A673 (cell line): ENCODE measurements at places on chromosomes 13 and 19. TPM values are rescaled to one million over a fixed set of nuclear protein-coding genes. Genes with fewer than 3 reads are reported as not detected.

The ZNF805 gene
- total RNA-seq: 11.7 and 14.7 TPM in 2 replicates

DNA sequence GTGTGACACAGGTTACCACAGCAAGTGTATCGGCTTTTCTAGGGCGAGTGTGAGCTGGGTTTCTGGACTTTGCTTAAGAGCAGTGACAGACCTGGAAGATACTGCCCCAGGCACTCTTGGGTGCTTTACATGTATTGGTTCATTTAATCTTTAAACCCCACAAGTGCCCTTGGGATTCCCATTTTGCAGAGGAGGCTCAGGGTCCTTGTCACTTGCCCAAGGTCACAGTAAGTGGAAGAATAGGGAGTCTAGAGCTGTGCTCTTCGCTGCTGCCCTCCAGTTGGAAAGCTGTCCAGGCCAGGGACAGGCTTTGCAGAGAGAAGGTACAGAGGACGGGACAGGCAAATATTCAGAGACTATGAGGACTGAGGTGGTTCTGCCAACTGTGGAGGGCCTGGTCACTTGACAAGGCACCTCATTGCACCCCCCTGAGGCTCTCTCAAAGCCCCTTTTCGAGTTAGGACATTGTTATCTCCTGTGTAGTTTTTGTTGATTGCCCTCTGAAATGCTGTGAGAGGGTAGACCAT lies 42.4 kb downstream of the BBC3 start:
- no peaks in the 10 kb centered on the region for H3K4me1 ChIP-seq
- H3K36me3 ChIP-seq: peaks cover 37% of the 10 kb centered on the region
- H3K27me3 ChIP-seq: no peaks in the 10 kb centered on the region
- DNase-seq: no peak
- H3K27ac ChIP-seq: peak overlapping the region; percentile 37
- no peak overlapping the region for H3K4me3 ChIP-seq

DNA sequence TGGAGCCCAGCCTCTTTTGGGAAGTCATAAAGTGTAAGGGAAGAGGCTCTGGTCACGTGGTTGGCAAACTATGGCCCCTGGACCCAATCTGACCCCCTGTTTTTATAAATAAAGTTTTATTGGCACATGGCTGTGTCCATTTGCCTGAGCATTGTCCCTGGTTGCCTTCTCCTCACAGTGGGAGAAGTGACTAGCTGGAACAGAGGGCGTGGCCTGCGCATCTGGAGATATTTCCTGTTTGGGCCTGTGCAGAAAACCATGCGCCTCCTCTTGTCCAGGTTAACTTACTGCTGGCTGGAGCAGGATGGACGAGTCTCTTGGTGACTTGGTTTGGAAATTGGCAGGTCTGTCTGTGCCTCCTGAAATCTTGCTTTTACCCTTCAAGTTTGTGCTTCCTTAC lies 48.3 kb downstream of the KDM4B start:
- H3K4me3 ChIP-seq: no peak overlapping the region
- DNase-seq: no peak
- H3K27ac ChIP-seq: no peak overlapping the region
- no peaks in the 10 kb centered on the region for H3K4me1 ChIP-seq
- H3K36me3 ChIP-seq: no peaks in the 10 kb centered on the region
- no peaks in the 10 kb centered on the region for H3K27me3 ChIP-seq

DNA sequence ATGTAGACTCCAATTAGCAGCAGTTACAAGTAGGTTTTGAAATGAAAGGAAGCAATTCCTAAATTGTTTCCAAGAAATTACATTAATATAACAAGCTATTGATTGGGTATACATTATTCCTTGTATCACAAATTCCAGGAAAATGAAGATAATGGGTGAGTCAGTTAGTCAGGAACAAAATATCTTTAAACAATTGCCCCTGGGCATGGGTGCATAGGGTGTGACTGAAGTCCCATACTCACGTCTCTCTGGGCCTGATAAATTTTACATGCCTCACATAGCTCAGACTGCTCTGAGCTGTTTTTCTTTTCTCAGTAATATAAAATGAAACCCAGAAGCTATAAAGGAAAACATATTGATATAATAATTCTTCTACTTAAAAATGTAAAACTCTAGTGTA lies 87.8 kb downstream of the FNDC3A start:
- no peak overlapping the region for H3K4me3 ChIP-seq
- no peak for DNase-seq
- no peaks in the 10 kb centered on the region for H3K27me3 ChIP-seq
- H3K4me1 ChIP-seq: no peaks in the 10 kb centered on the region
- no peak overlapping the region for H3K27ac ChIP-seq
- no peaks in the 10 kb centered on the region for H3K36me3 ChIP-seq

DNA sequence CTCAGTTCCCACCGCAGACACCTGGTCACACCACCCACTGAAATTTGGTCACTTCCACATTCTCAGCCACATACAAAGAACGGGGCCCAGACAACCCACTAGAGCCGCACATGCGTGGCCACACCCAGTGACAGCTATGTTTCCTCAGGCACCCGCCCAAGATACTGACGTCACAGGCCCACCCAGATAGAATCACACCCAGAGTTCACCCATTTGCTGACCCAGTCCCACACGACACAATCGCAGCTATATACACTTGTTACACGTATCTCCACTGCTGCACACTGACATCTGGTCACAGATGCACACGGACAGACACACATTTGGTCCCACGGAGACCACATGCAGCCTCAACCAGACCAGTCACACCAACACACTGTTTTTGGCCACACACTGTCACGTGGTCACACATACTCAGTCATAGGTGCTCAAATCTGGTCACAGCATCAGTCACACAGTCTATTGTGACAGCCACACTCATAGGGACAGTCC lies 2.9 kb downstream of the NUMBL start:
- no peak overlapping the region for H3K27ac ChIP-seq
- peaks cover 17% of the 10 kb centered on the region for H3K4me1 ChIP-seq
- peaks cover 7% of the 10 kb centered on the region for H3K36me3 ChIP-seq
- no peaks in the 10 kb centered on the region for H3K27me3 ChIP-seq
- H3K4me3 ChIP-seq: no peak overlapping the region
- no peak for DNase-seq

The RASAL3 gene
- total RNA-seq: 1.1 TPM in 2 replicates

DNA sequence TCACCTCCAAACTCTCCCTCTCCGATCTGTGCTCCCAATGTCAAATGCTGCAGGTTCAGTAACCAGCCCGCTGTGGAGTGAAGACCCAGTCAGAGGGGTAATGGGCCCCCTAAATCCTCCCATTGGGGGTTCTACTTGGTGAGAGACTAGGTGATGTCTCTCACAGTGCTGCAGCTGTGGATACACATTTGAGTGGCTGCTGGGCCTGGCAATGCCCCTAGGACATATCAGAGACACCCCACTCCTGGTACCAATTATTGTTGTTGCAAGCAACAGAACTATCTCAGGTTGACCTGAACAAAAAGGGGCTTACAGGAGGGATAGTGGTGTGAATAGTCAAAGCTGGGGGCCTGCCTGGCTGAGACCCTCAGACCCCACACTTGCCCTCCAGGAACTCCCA lies 4.6 kb downstream of the MATK start:
- DNase-seq: no peak
- no peaks in the 10 kb centered on the region for H3K36me3 ChIP-seq
- H3K27me3 ChIP-seq: no peaks in the 10 kb centered on the region
- H3K4me1 ChIP-seq: no peaks in the 10 kb centered on the region
- H3K4me3 ChIP-seq: no peak overlapping the region

DNA sequence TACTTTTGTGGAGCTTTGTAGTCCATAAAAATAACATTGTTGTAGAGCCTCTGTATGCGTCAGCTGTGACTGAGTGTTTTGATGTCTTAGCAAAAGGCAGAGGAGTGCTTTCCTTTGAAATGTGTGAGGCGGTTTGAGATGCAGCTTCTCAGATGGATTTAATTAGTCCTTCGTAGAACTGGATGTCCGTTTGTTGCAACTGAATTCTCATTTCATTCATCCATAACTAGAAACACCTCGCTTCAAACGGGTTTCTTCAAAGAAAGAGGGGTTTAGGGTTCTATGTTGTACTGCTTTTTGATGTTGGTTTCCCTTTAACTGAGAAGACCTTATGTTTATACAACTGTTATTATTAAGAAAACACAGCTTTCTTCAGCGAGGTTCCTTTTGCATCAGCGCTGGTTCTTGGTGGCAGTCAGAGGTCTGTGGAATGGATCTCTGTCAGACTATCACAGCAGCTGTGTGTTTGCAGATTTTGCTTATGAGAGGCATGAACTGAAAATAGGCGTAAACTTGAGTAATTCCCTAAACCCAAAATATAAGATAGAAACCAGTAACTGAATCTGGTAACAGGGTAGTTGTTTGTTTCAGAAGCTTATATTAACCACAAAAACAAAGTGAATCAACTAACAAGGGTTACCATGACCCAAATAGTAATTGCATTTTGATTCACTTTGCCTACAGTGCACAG lies 194.4 kb downstream of the GGACT start:
- peak overlapping the region; percentile 72 for H3K27ac ChIP-seq
- no peaks in the 10 kb centered on the region for H3K27me3 ChIP-seq
- H3K4me1 ChIP-seq: peaks cover 60% of the 10 kb centered on the region
- H3K4me3 ChIP-seq: peak overlapping the region; percentile 10
- DNase-seq: peak; percentile 51
- H3K36me3 ChIP-seq: no peaks in the 10 kb centered on the region

The CEACAM4 gene
- not detected in 2 replicates for total RNA-seq

GRCh38 chr19:53881482-53882390 lies at the start of gene PRKCG:
Gene PRKCG, plus strand, starts transcription at chr19:53882197. Its CDS starts 298 bp downstream, at chr19:53882495.
- H3K27me3 ChIP-seq: peaks cover 25% of the 10 kb centered on the region
- H3K36me3 ChIP-seq: no peaks in the 10 kb centered on the region
- peaks cover 28% of the 10 kb centered on the region for H3K4me1 ChIP-seq
- H3K4me3 ChIP-seq: peak within 1 kb of the TSS; percentile 46
- peak; percentile 62 for DNase-seq

The NLRP9 gene
- total RNA-seq: not detected in 2 replicates

GRCh38 chr13:50261130-50261901 lies 246.1 kb downstream of the KCNRG start:
- no peaks in the 10 kb centered on the region for H3K27me3 ChIP-seq
- no peak overlapping the region for H3K4me3 ChIP-seq
- no peaks in the 10 kb centered on the region for H3K36me3 ChIP-seq
- no peaks in the 10 kb centered on the region for H3K4me1 ChIP-seq
- DNase-seq: no peak

The POU2F2 gene
- 2.2 and 2.5 TPM in 2 replicates for total RNA-seq

The VSTM2B gene
- not detected in 2 replicates for total RNA-seq

DNA sequence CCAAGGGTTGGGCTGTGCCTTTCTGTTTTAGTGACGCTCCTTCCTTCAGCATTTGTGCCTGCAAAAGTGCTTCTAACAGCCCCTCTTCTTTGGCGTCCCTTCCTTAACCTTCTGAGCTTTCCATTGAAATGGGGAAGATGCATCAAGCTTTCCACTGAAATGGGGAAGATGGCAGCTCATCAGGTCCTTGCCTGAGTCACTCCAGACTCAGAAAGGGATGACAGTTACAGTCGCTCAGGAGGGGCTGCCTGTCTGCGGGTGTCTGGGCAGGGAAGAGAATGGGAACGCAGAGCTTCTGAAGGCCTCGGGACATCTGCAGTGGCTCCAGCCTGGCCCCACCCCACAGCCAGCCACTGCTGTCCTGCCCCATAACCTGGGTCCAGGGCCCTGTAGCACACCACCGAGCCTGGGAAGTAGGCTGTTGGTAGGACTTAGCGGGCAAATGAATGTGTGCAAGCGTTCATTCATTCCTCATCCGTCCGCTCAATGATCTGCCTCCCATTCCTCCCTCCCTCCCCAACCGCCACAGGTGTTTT lies 9.8 kb downstream of the AP1M1 start:
- H3K27ac ChIP-seq: no peak overlapping the region
- H3K4me3 ChIP-seq: no peak overlapping the region
- H3K36me3 ChIP-seq: peaks cover 29% of the 10 kb centered on the region
- H3K4me1 ChIP-seq: no peaks in the 10 kb centered on the region

GRCh38 chr13:26710166-26710565 lies 50.4 kb downstream of the GPR12 start:
- no peak overlapping the region for H3K4me3 ChIP-seq
- no peaks in the 10 kb centered on the region for H3K4me1 ChIP-seq
- H3K27me3 ChIP-seq: no peaks in the 10 kb centered on the region
- DNase-seq: no peak
- H3K27ac ChIP-seq: no peak overlapping the region

DNA sequence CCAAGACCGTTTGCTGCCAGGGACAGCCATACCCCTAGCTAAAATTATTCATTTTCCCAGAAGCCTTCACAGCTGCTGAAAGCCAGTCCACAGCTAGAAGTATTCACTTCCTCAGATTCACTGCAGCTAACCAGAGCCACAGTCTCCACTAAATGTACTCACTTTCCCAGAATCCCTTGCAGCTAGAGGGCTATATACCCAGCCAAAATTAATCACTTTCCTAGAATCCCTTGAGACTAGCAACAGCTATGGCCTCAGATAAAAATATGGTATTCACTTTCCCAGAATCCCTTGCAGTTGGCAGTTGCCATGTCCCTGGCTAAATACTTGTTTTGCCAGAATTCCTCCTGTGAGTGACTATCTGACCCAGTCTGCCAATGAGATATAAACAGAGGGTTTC lies 13.8 kb upstream of the MEIS3 start:
- H3K36me3 ChIP-seq: no peaks in the 10 kb centered on the region
- no peak overlapping the region for H3K4me3 ChIP-seq
- H3K4me1 ChIP-seq: peaks cover 11% of the 10 kb centered on the region
- DNase-seq: peak; percentile 49

The MUC16 gene
- total RNA-seq: not detected in 2 replicates

DNA sequence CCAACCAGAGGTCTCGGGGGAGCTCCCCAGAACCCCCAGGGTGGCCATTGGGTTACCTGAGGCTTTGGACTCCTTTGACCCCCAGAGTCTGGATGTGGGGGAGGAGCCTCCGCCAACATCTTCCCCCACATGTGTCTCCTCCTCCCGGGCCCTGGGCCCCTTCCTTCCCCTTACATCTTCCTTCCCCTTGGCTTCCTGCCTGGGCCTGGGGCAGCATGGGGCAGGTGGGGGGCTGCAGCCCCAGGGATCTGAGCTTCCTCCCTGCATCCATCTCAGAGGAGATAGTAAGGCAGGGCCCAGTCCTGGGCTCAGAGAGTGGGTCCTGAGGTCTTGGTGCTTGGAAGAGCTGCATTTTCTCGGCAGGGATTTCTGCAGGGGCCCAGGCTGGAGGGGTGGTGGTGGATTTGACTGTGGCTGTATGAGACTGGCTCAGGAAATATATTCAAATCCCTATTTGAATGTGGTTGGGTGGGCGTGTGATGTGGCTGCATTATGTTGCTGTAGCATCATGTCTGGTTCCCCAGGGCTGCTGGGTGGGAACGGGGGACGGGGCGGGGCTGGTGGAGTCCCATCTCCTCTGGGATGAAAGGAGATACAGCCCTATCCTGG lies 919 bp downstream of the VAV1 start:
- H3K36me3 ChIP-seq: peaks cover 3% of the 10 kb centered on the region
- H3K4me1 ChIP-seq: peaks cover 12% of the 10 kb centered on the region
- H3K27ac ChIP-seq: peak overlapping the region; percentile 72
- H3K4me3 ChIP-seq: peak overlapping the region; percentile 92
- DNase-seq: peak; percentile 89

The FPR1 gene
- not detected in 2 replicates for total RNA-seq
